HT1080 (cell line): ENCODE measurements at places on chromosomes 5 and 9. TPM values are rescaled to one million over a fixed set of nuclear protein-coding genes. Genes with fewer than 3 reads are reported as not detected.

GRCh38 chr5:23473915-23474314, 33.5 kb upstream of the PRDM9 start:
- DNase-seq = no peak

- DNase-seq = no peak
These were observed 21.2 kb downstream of the GSN start for GRCh38 chr9:121289026-121289771.

DNA sequence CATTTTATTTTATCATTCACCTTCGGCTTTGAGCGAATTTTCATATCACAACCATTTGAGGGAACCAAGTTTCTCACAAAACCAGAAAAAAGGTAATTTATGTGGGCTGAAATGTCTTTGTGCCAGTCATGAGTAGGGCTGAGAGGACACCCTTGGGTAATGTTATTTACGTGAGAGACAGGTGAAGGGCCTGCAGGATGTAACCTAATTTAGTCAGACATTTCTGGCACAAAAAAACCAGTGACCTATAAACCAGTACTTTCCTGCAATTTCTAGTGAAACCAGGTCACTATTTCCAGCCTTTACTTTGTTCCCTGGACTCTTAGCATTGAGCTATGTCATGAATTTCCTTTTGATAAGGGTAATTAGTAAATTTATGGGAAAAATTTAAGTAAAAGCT, 17.2 kb upstream of the CCDC112 start:
- no peak for DNase-seq

- DNase-seq = no peak
These were observed 16.7 kb upstream of the RNU6ATAC start for GRCh38 chr9:134180786-134181647.

Gene TMC1
- not detected in 2 replicates for total RNA-seq

GRCh38 chr9:96136992-96137670, 164.8 kb downstream of the HSD17B3 start:
- no peak for DNase-seq

Gene TLX3
- not detected in 2 replicates for total RNA-seq

DNA sequence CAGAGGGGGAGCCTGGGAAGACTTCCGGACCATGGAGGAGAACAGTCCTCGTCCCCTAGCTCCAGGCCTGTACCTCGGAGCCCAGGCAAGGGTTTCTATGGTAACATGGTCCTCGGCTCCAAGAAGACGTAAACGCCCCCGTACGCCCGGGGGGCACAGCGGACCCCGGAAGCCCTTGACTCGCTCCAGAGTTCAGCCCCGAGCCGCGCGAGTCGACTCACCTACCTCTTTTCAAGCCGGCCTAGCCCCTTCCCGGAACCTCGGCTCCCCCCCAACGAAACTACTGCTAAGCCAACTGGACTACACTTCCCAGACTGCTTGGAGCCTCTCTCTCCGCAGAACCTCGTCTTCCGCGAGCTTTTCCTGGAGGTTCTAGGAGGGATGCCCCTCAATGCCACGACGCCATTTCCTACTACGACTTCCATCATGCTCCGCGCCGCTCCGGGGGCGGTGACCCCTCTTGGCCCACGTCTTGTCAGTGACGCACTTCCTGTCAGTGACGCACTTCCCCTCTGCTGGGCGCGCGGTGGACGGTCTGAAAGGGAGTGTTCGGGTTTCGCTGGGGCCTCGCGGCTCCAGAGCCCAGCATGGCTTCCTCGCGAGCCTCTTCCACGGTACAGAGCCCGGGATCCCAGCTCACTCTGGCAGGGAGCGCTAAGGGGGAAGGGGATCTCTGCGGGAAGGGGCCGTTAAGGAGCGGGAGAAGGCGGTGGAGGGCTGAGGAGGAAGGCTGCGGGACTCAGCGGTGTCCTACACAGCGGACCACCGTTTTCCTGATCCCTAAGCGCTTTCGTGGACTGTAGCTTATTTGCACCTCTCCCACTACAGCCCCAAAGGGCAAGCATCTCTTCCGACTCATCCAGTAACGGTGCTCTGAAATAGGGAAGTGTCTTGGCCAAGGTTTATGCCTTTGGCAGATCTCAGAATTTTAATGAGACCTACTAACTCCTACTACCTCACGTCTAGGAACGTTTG, at the start of the genes CDC26 and PRPF4:
TSS of gene CDC26 (minus strand) at position 416 of the 975 bp plus-strand sequence. CDS start 3,065 bp downstream, outside the sequence.
TSS of gene PRPF4 (plus strand) at position 502 of the 975 bp plus-strand sequence. CDS start at position 588, 86 bp downstream.
- peak; percentile 99 for DNase-seq

DNA sequence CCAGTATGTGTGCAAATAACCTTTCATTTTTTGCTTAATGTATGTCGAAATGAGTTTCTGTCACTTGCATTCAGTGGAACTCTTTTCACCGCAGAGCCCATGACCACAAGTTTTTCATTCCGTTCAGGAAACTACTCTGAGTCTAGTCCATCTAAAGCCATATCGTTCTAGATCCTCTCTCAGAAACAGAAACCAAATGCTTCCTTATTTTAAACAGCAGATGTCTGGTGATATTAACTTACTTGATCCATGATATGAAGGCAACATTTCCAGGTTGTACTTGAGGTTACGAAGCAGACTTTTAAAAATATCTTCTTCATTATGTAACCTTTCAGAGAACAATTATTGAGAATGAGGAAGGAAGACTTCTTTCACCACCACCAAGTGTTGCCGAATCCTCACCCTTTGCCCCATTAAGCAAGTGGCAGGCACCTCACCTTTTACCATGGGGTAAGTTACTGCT, 72.4 kb upstream of the GNAQ start:
- DNase-seq = no peak

Gene FBLL1
- total RNA-seq = not detected in 2 replicates

- DNase-seq = peak; percentile 17
These were observed 173.8 kb downstream of the MAST4 start for GRCh38 chr5:66769839-66770617.

DNA sequence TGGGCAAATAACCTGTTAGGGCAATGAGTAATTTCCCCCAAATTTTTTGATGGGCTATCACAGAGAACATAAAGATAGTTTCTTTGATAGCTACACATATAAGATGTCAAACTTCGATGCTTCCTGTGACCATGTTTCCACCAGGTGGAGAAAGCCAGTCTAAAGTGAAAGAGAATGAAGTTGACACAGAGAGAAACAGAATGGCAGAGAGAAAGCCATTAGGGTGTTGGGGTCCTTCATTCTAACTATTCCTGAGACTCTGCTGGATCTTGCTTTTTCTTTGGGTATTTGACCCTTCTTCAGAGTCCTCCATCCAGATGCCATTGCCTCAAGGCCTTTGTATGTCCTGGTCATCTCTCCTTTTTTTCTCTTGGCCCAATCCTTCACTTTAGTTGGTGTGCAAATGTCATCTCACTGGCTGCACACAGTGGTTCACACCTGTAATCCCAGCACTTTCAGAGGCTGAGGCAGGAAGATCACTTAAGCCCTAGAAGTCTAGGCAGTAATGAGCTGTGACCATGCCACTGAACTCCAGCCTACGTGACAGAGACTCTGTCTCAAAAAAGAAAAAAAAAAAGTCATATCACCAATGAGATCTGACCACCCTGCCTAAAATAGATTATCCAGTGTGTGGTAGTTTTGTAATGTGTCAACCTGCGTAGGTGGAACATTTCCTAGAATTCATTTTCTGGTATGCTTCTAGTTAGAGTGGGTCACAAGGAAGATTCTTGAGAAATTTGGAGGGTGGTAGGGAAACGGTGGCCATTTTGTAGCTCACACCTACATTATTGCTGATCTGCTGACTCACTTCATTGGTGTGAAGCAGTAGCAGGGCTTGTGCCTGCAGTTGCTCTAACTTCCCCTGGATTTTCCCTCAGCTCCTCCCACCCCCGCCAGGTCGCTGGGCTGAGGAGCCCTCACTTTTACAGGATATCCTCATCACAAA, 20.8 kb upstream of the KIF2A start:
- no peak for DNase-seq

GRCh38 chr9:80125731-80126264, 554.0 kb downstream of the TLE4 start:
- no peak for DNase-seq
